ENCODE measurements at places on chromosomes 12 and 14. TPM values are rescaled to one million over a fixed set of nuclear protein-coding genes. Genes with fewer than 3 reads are reported as not detected.

DNA sequence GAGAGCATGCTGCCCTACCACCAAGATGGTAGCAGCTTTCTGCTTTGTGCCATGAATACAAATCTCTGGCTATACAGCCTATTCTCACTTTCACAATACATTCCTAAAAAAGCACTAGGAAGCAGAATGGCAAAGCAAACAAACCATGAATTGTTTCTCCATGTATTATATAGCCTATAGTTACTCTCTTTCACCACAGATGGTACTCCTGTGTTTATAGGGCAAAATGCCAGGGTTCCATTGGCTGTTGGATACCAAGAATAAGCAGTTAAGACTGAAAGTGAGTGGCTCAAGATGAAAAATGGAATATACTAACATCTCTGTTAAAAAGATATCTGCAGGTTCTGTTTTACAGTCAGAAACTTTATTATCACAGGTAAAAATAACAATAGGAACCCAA, 11.1 kb downstream of the ARF3 start:
- DNase-seq, result no peak

GRCh38 chr12:54859502-54859901, 5.2 kb downstream of the MUCL1 start:
- no peak for DNase-seq

Gene AMN
- 11.8 TPM for total RNA-seq

DNA sequence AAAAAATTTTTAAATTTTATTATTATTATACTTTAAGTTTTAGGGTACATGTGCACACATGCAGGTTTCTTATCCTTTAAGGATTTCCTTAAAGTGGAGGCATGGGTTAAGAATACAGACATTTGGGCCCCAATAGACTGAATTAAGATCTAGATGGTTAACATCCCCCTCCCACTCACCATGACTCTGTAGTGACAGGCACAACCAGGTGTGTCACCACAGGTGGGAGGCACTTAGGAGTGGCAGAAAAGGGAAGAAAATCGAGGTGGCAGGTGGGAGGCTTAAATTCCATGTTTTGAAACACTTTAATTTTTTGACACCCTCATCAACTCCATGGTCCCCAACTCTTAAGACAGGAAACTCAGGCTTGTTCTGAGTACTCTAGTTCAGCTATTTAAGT, 37.6 kb upstream of the GRIP1 start:
- DNase-seq, result no peak

- no peak for DNase-seq
Measured at GRCh38 chr14:36844443-36845195, 183.0 kb downstream of the PAX9 start.

DNA sequence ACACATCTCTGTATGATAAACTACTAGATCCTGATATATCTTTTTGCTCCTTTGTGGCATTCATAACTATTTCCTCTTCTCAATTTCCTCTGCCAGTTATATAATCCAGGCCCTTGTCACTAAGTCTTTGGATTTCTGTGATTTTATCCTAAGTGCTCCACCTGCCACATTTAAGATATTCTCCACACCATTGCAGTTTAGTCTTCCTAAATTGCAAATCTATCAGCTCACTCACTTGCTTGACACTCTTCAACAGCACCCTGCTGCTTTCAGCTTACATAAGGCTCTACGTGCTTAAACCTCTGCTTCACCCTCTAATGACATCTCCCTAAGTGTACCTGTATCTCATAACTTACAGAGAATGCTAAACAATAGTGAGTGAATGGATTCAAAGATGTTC, 1032.2 kb upstream of the SEL1L start:
- no peak for DNase-seq

- no peak for DNase-seq
Measured at GRCh38 chr14:77086017-77086727, 11.9 kb upstream of the CIPC start.

All from suprapubic skin (tissue), 4 donors.